ENCODE measurements at places on chromosomes 5 and 9. TPM values are rescaled to one million over a fixed set of nuclear protein-coding genes. Genes with fewer than 3 reads are reported as not detected.

VAV2 gene
- total RNA-seq: 27.2 TPM

MEIKIN gene
- not detected for total RNA-seq

SPOCK1 gene
- 8.7 TPM for total RNA-seq

EMB gene
- 27.5 TPM for total RNA-seq

SPINK4 gene
- not detected for total RNA-seq

TAF11L5 gene
- total RNA-seq: not detected

KIF12 gene
- total RNA-seq: 0.26 TPM

HTR4 gene
- total RNA-seq: not detected

NOL6 gene
- total RNA-seq: 22.6 TPM

SMIM3 gene
- total RNA-seq: 3.0 TPM

SYK gene
- 0.36 TPM for total RNA-seq

ARL10 gene
- total RNA-seq: 14.5 TPM

ZDHHC11B gene
- not detected for total RNA-seq

WDR31 gene
- 0.95 TPM for total RNA-seq

SLC46A2 gene
- total RNA-seq: not detected

TAF11L10 gene
- total RNA-seq: not detected

FAM169A gene
- 21.1 TPM for total RNA-seq

GABRG2 gene
- total RNA-seq: 0.51 TPM

NUP188 gene
- total RNA-seq: 44.0 TPM

DEPDC1B gene
- total RNA-seq: 6.4 TPM

DMRTA1 gene
- total RNA-seq: 6.3 TPM

HAVCR1 gene
- total RNA-seq: not detected

IL4 gene
- not detected for total RNA-seq

DUSP1 gene
- total RNA-seq: 25.3 TPM

UHRF2 gene
- 55.5 TPM for total RNA-seq

GPX8 gene
- 40.9 TPM for total RNA-seq

SPINK6 gene
- not detected for total RNA-seq

PCDHGA3 gene
- 1.4 TPM for total RNA-seq

FCN1 gene
- not detected for total RNA-seq

SLC22A4 gene
- total RNA-seq: 0.13 TPM

PCDHGA8 gene
- total RNA-seq: 2.6 TPM

FUBP3 gene
- total RNA-seq: 61.9 TPM

CTSV gene
- 20.4 TPM for total RNA-seq

NR2F1 gene
- total RNA-seq: 2.1 TPM

IFNB1 gene
- not detected for total RNA-seq

FAM163B gene
- not detected for total RNA-seq

UGT3A1 gene
- total RNA-seq: 0.85 TPM

EFNA5 gene
- total RNA-seq: 8.8 TPM

HK3 gene
- 0.51 TPM for total RNA-seq

HAVCR2 gene
- total RNA-seq: 0.15 TPM

MZB1 gene
- total RNA-seq: 0.38 TPM

TSPAN17 gene
- 57.5 TPM for total RNA-seq

TNC gene
- total RNA-seq: 10.1 TPM

SPAG8 gene
- 0.59 TPM for total RNA-seq

ADAMTS6 gene
- total RNA-seq: 16.7 TPM

CTXN3 gene
- 5.4 TPM for total RNA-seq

AIF1L gene
- total RNA-seq: 16.3 TPM

PLPPR1 gene
- total RNA-seq: 0.15 TPM

SNAPC4 gene
- total RNA-seq: 13.5 TPM

RFESD gene
- 0.97 TPM for total RNA-seq

Measured in endothelial cell (in vitro differentiated cells).